SW480 (cell line): ENCODE measurements at places on chromosomes 3 and 15.

GRCh38 chr3:101702726-101703125 is 16.2 kb upstream of the RPL24 start:
- DNase-seq, result no peak

GRCh38 chr3:88219138-88219792 is 69.5 kb downstream of the C3orf38 start:
- DNase-seq, result peak; percentile 62

- DNase-seq, result peak; percentile 92
Observed at GRCh38 chr3:48662753-48663488, at the start of gene CELSR3. CELSR3 (minus strand) TSS chr3:48662886; CDS start chr3:48662634, 252 bp downstream.

- peak; percentile 33 for DNase-seq
Observed at GRCh38 chr3:121883507-121883906, 10.7 kb upstream of the SLC15A2 start.

DNA sequence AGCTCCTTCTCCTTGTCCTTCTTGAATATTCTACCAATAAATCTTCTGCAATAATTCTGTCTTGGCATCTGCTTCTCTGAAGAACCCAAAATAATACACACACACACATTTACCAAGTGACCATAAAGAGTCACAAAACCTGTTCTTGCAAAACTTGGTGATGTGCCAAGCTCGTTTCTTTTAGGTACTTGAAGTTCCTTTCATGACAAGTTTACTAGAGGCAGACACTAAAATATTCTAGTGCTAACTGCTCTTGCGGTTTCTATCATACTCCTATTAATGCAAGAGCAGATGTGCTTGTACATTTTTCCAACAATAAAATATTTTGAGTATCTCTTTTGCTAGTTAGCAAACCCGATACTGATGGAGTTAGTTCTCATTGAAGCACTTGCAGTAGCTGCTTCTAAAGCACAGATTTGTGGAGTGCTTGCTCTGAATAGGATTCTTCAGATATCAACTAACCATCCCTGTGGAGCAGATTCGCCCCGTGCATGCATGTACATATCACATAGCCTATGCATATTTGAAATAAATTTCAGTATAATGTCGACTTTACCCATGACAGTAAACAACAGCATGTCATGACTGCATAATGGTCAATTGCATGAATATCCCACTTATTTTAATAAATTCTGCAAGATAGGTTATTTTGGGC is 23.2 kb downstream of the HHLA2 start:
- DNase-seq, result no peak

DNA sequence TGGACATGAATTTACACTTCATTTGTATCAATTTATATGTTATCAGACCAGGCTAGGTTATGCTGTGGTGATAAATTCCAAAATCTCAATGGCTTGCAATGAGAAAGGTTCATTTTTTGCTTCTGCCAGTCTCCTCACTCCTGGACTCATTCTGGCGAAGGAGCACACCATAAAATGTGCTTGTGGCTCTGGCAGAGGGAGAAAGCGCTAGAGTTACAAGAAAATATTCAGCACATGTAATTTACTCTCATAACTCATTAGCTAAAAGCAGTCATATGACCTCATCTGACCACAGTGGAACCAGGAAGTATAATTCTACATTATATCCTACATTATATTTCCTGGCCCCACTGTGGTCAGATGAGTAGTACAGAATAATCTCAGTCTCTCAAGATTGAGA is 193.8 kb downstream of the BCHE start:
- no peak for DNase-seq

DNA sequence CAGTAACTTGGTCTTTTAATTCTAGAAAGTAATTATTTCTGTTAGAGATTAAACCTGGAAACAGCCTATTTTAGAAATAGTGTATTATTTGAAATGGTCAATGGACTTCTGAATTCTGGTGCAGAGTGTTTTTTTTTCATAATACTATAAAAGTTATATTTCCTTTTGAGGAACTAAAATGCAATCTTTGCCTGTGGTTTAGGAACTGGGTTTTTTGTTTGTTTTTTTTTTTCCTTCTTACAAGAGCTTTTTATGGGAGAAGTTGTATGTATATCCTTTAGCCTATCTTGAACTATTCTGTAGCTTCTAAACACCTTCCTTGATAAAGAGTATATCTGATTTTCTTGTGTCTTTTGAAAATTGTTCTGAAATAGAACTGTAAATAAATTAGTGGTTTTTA is 88.3 kb downstream of the ARIH1 start:
- DNase-seq, result no peak

DNA sequence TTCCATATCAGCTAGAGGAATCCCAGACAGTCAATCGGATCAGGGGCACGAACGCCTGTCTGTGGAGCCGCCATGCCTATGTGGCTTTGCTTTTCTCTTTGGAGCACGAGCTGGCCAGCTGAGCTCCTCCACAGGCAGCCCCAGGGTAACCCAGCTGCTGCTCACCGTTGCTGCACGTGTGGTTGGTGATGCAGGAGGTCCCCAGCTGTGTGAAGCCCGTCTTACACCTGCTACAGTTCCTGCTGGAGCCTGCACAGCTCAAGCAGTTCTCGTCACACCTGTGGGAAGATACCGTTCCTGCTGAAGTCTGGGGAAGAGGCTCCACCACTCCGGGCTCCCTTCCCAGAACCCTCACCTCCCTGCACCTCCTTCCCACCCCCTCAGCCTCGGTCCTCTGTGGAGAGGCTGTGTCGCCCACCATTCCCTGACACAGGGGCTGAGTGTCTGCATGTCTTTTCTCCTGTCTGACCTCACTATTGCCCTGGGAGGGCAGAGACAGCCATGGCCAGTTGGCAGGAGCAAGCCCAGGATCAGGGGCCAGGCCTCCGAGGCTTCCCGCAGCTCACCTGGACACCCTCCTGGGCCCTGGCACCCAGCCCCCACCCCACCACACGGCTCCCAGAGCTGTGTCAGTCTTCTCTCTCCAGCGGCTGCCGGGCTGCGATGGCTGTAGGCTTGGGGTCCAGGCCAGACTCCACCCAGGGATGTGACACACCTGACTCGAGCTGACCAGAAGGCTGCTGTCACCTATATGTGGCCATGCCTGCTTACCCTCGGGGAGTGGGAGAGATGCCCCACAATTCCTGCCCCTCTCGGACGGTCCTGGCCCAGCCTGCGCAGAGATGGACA is 12.2 kb upstream of the SNRPA1 start:
- DNase-seq, result no peak

GRCh38 chr3:155442072-155442471 is 148.6 kb upstream of the STRIT1 start:
- no peak for DNase-seq

- no peak for DNase-seq
Observed at GRCh38 chr3:189821262-189821661, 190.1 kb downstream of the TP63 start.

GRCh38 chr15:36332301-36332700 is 247.1 kb upstream of the CDIN1 start:
- DNase-seq, result no peak

GRCh38 chr15:82371656-82372055 is 22.4 kb upstream of the GOLGA6L10 start:
- no peak for DNase-seq

- no peak for DNase-seq
Observed at GRCh38 chr3:10533737-10534023, 28.3 kb upstream of the ATP2B2 start.

DNA sequence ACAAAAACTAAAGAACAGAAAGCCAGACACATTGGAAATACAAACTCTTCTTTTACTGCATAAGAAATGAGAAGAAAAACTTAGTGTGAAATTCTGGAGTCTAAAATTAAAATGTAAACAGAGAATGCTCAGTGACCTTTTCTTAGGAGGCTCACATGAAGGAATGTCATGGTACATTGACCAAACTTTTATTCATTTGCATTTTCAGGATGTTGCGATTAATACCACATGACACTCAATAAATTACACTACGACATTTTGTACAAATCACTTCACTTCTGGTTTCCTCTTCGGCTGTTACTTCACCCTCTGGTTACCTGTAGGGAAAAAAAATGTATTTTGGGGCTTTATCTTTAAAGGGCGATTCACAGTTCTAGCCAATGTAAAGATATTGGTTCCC is 56.4 kb upstream of the ACTC1 start:
- no peak for DNase-seq

DNA sequence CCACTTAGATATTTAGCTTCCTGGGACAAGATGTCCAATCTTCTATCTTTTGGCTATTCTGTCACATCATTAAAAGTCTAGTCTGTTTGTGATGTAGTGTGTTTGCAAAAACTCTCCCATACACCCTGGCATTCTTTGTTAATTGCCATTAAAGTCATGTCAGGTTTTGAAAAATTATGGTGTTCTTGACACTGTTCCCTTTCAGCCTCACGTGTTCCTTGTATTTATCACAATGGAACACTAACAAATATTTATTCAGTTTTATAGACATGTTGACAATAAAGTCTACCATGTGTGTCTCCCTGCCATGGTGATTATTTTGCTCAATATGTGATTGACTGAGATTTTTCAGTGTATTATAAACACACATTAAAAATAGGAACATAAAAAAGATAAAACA is 9.4 kb upstream of the CACNA1D start:
- no peak for DNase-seq

DNA sequence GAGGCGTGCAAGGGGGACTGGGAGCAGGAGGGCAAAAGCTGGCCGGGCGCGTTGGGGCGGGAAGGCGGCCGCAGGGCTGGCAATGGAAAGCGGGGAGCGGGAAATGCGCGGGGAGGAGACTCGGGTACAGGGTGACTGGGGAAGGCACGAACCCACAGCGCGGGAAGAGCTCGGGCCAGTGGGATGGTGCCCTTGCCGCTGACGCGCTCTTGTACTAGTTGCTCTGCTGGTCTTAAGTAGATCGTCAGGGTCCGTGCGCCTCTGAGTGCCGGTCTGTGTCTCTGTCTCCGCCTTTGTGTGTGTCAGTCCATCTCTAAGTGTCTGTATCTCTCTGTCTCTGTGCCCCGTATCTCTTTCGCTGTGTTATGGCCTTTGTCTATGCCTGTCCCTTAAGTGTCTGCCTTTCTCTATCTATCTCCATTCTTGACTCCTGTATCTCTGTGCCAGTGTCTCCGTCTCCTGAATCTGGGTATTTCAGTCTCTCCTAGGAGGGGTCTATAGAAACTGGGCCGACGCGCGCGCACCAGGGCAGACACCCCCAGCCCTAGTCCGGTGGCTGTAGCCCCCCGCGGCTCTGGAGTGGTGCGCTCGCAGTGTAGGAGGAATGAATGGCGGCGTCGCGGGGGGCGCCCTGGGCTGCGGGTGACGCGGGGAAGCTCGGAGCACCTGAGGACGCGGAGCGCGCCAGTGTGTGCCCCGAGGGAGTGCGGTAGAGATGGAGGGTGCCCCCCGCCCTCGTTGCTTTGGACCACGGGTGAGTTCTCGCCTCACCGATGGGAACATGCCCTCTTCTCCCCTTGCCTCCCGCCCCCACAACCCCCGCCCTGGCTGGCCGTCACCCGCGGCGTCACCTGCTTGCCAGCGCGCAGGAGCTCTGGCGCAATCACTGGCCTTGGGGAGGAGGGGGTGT is 756 bp upstream of the CAMK2N2 start:
- peak; percentile 61 for DNase-seq

GRCh38 chr3:64011685-64012084 is 11.6 kb downstream of the PSMD6 start:
- no peak for DNase-seq

DNA sequence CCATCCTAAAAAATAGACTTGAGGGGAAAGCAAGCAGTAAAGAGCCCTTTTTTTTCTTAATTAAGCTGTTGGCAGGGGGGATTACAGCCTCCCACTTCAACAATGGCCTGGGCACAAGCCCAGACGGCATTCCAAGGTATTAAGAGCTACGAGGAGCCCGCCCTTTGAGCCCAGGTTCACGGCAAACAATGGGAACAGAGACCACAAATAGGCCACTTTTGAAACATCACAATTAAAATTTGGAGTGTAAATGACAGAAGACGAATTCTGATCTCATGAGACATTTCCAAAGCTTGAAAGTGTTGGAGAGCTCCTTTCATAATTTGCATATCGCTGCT is 8.9 kb downstream of the CHSY1 start:
- no peak for DNase-seq

GRCh38 chr3:118544458-118544857 is 490.2 kb downstream of the IGSF11 start:
- peak; percentile 33 for DNase-seq

GRCh38 chr3:147890114-147890513 is 480.9 kb downstream of the ZIC1 start:
- no peak for DNase-seq

- no peak for DNase-seq
Observed at GRCh38 chr3:96843505-96844203, 29.3 kb downstream of the EPHA6 start.
